ENCODE measurements at places on chromosomes 11 and 22. TPM values are rescaled to one million over a fixed set of nuclear protein-coding genes. Genes with fewer than 3 reads are reported as not detected.

The LARGE1 gene
- total RNA-seq: 1.4 TPM

The C11orf65 gene
- 0.58 TPM for total RNA-seq

The TMPRSS4 gene
- total RNA-seq: not detected

The ADORA2A gene
- total RNA-seq: 0.93 TPM

The CST6 gene
- 0.19 TPM for total RNA-seq

The MAP6 gene
- total RNA-seq: not detected

The SF3A1 gene
- 63.5 TPM for total RNA-seq

Measured in A375 (cell line).